ENCODE measurements at places on chromosomes 12 and 14. TPM values are rescaled to one million over a fixed set of nuclear protein-coding genes. Genes with fewer than 3 reads are reported as not detected.
A peak's percentile ranks its signal among the peaks of the same experiment; 100 is the strongest.

Gene INHBC
- not detected for total RNA-seq

Gene FANCM
- total RNA-seq, result 6.2 TPM

Gene CPNE6
- total RNA-seq, result not detected

Gene PTPRQ
- not detected for total RNA-seq

DNA sequence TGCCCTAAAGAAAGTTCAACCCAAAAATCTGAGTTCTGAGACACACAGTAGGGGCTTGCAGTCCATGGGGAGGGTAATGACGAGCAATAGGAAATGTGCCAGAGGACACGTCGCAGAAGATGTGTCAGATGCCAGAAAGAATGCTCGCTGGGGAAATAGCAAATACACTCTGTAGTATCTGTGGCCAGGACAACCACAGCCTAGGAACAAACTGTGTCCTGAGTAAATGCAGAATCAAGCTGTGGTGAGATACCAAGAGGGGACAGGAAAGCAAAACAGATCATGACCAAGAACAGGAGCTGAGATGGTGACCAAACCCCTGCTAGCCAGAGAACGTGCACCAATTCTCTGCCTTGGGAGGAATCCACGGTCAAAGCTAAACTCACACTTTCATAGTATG lies 9.1 kb downstream of the CRACR2A start:
- no peaks in the 10 kb centered on the region for H3K36me3 ChIP-seq
- no peaks in the 10 kb centered on the region for H3K27me3 ChIP-seq
- no peak for DNase-seq

DNA sequence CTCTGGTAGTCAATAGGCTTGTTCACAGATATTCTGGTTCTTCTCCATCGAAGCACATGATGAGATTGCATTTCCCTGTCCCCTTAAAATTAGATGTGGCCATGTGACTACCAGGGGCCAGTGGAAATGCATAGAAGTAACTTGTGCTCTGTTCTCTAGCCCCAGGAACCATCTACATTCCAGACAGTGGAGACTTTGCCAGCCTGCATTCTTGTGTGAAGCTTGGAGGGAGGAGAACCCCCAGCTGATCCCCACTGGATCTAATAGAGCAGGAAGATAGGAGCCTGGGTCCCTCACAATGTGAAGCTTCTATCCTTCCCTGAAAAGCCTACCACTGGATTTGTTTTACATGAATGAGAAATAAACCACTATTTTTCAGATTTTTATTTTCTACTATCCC lies 130.1 kb downstream of the KITLG start:
- H3K27ac ChIP-seq, result no peak overlapping the region
- no peaks in the 10 kb centered on the region for H3K36me3 ChIP-seq
- no peaks in the 10 kb centered on the region for H3K27me3 ChIP-seq
- H3K4me3 ChIP-seq, result no peak overlapping the region
- H3K4me1 ChIP-seq, result no peaks in the 10 kb centered on the region

- H3K36me3 ChIP-seq, result no peaks in the 10 kb centered on the region
- no peak overlapping the region for H3K27ac ChIP-seq
- no peak overlapping the region for H3K4me3 ChIP-seq
- peaks cover 3% of the 10 kb centered on the region for H3K4me1 ChIP-seq
Observed at GRCh38 chr12:3123729-3124128, 46.5 kb downstream of the TSPAN9 start.

- no peaks in the 10 kb centered on the region for H3K4me1 ChIP-seq
- no peak for DNase-seq
- peaks cover 19% of the 10 kb centered on the region for H3K27me3 ChIP-seq
- no peaks in the 10 kb centered on the region for H3K36me3 ChIP-seq
- no peak overlapping the region for H3K27ac ChIP-seq
Observed at GRCh38 chr14:99802301-99803105, 9.3 kb downstream of the EML1 start.

GRCh38 chr14:96231526-96232130 lies 24.4 kb upstream of the BDKRB1 start:
- H3K4me3 ChIP-seq, result no peak overlapping the region
- no peaks in the 10 kb centered on the region for H3K36me3 ChIP-seq
- no peaks in the 10 kb centered on the region for H3K27me3 ChIP-seq
- peaks cover 9% of the 10 kb centered on the region for H3K4me1 ChIP-seq
- DNase-seq, result no peak

DNA sequence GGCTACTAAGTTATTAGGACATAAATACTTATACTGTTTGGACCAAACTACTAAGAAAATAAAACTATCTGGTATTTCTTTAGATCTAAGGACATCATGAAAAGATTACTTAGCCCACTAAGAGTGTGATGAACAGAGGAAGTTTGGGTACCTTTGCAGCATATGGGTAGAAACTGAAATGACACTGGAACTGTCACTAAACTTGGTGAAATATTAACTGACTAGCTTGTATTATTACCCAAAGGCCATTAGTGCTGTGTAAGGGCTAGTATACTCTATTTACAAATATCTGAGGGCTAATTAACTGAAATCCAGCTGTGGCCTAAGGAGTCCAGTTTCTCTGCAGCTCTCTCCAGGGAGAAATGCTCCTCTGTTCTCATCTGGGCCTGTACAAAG lies 45.5 kb downstream of the PAWR start:
- H3K4me1 ChIP-seq, result peaks cover 45% of the 10 kb centered on the region
- no peaks in the 10 kb centered on the region for H3K27me3 ChIP-seq
- no peaks in the 10 kb centered on the region for H3K36me3 ChIP-seq
- H3K27ac ChIP-seq, result no peak overlapping the region

DNA sequence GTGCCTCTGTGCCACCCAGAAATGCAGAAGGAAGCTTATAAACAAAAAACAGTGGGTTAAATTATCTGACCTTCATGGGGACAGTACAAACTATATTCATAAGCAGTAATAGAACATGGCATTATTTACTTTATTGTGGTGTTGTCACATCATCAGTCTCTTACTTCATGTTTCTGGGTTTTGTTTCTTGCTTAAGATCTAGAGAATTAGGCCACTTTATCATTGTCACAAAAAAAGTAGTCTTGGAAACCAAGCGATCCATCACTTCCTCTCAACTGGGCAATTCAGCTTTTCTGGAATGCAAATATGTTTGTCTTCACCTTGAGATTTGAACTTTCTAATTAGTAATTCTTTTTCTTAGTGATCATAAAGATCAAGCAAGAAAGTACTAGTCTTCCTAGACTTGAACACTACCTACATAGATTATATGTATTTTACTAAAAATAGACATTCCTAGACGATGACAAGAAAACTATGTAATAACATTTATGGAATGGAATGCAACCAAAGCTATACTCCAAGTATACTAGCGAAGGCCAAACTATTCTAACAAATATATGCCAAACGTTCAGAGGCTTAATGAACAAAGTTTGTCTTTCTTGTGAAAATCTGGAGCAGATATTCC lies 363.4 kb downstream of the DAD1 start:
- no peaks in the 10 kb centered on the region for H3K36me3 ChIP-seq
- no peak for DNase-seq
- H3K27me3 ChIP-seq, result no peaks in the 10 kb centered on the region
- no peak overlapping the region for H3K4me3 ChIP-seq
- H3K4me1 ChIP-seq, result no peaks in the 10 kb centered on the region

GRCh38 chr12:65765436-65765813 lies 58.9 kb upstream of the HMGA2 start:
- no peak overlapping the region for H3K27ac ChIP-seq
- DNase-seq, result no peak
- no peak overlapping the region for H3K4me3 ChIP-seq

DNA sequence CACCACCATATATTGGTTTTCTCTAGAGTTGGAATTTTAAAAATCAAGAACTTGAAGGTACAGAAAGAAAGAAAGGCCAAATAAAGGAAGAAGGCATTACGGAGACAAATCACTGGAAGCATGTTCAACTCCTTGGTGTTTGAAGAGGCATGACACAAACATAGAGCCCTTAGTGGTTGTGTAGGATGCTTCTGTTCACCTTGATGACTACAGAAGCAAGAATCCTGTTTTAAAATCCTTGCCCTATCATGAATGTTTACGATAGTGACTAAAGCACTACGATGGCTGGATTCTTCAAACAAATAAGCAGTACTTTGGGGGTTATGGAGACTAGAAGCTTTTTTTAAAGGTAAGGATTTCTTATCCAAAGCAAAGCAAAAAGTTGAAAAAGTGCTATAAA lies 10.3 kb upstream of the ISM2 start:
- DNase-seq, result no peak
- H3K4me1 ChIP-seq, result no peaks in the 10 kb centered on the region
- H3K4me3 ChIP-seq, result no peak overlapping the region
- no peak overlapping the region for H3K27ac ChIP-seq
- H3K36me3 ChIP-seq, result no peaks in the 10 kb centered on the region

DNA sequence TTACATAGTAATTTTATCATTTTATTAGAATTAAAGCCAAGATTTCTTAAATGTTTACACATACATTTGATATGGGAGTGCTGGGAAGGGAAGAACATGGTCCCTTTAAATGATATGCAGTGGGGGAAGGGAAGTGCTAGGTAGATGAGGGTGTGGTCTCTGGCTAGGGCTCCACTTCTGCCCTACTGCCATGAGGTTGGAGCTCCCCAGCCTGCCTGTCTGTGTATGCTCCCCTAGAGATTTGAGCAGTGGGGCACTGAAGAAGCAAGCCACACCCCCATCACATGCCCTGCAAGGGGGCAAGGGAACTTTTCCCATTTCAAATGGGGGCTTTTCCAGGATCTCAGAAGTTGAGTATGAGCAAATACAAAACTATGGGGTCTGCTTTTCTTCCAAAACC lies 25.5 kb downstream of the CLECL1 start:
- H3K27me3 ChIP-seq, result no peaks in the 10 kb centered on the region
- H3K36me3 ChIP-seq, result no peaks in the 10 kb centered on the region
- H3K4me3 ChIP-seq, result no peak overlapping the region
- peaks cover 3% of the 10 kb centered on the region for H3K4me1 ChIP-seq
- no peak overlapping the region for H3K27ac ChIP-seq

GRCh38 chr14:67973436-67973835 lies 153.9 kb downstream of the RAD51B start:
- H3K4me1 ChIP-seq, result peaks cover 37% of the 10 kb centered on the region
- no peak overlapping the region for H3K4me3 ChIP-seq
- no peak for DNase-seq
- H3K27me3 ChIP-seq, result no peaks in the 10 kb centered on the region
- H3K36me3 ChIP-seq, result no peaks in the 10 kb centered on the region

DNA sequence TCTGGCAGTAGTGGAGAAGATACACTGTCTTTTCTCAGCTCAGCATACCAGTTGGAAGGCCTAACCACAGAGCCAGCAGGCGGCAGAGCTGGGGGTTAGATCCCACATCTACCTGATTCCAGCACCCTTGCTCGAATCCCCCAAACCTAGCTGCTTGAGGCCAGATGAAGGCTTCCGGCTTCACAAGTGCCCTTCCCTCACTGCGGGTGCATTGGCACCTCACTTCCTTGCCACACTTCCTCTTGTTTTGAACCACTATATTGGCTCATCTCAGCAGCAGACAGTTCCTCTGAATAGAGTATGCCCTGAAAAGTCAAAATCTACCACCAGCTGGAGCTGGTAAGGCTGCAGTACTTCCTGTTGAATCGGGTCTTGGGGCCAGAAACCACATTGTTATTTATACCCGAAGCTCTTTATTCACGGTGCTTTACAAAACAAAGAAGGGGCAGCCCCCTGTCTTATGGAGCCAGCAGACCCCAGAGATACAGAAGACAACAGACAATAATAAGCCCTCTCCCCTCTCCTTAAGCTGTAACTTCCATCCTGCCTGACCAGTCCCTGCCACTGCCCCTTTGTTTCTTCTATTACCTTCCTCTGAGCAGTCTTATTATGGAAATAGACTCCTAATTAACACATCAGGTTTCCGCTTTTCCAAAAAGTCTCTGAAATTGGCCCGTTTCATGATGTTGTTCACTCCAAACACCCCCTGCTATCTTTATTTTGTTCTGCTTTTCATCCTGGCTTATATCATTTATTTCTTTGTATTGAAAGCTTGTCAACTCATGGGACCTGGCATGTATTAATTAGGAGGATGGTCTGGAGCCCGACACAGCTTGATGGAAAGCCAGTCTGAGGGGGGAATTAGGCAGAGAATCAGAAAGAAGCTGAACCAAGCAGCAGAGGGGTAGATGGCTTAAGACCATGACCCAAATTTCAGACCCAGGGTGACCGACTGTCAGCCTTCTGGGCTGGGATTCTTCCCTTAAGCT lies 233.5 kb downstream of the EFCAB11 start:
- no peaks in the 10 kb centered on the region for H3K36me3 ChIP-seq
- no peak overlapping the region for H3K4me3 ChIP-seq
- peak overlapping the region; percentile 54 for H3K27ac ChIP-seq
- DNase-seq, result peak; percentile 43
- H3K27me3 ChIP-seq, result no peaks in the 10 kb centered on the region
- peaks cover 17% of the 10 kb centered on the region for H3K4me1 ChIP-seq

DNA sequence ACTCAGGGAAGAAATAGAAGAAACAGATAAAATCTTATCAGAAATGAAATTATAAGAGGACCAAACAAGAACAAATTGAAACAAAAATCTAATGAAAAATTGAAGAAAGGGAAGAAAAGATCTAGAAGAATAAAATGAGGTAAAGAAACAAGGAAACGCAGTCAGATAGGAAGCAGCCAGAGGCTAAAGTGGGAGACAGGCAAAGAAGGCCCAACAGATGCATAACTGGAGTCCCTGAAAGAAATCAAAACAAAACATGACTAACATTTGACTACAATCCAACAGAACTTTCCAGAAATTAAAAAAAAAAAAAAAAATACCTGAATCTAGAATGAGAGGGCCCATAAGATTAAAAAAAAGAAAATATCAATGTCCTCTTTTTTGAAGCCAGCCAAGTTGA lies 65.6 kb downstream of the AMN start:
- no peaks in the 10 kb centered on the region for H3K27me3 ChIP-seq
- DNase-seq, result no peak
- H3K36me3 ChIP-seq, result no peaks in the 10 kb centered on the region
- H3K27ac ChIP-seq, result no peak overlapping the region

DNA sequence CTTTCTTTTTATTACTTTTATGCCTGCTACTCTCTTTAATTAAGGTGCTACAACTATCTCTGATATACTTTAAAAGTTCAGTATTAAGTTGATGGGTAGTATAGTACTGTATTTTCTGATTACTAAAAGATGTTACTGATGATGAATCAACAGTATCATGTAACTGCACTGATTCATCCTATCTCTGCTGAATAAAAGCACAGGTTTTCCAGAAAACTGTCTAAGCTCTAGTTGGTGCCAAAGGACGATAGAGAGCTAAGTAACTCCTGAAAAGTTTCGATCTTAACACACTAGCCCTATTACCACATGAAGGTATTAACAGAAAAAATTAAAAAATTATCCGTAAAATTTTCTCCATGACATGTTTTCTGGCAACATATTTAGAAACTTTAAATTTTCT lies 2.1 kb downstream of the SCAF11 start:
- H3K27ac ChIP-seq, result peak overlapping the region; percentile 99
- H3K27me3 ChIP-seq, result no peaks in the 10 kb centered on the region
- no peak for DNase-seq
- H3K4me3 ChIP-seq, result peak overlapping the region; percentile 85
- no peaks in the 10 kb centered on the region for H3K36me3 ChIP-seq
